Stimulated activated naive CD8-positive, alpha-beta T cell treated with anti-CD3 and anti-CD28 coated beads, Interleukin-15, Interleukin-2, amounts not matched to agents 100 U/mL and 50 U/mL, for 24 hours (primary cell): ENCODE measurements at places on chromosomes 11 and 22.
A peak's percentile ranks its signal among the peaks of the same experiment; 100 is the strongest.

DNA sequence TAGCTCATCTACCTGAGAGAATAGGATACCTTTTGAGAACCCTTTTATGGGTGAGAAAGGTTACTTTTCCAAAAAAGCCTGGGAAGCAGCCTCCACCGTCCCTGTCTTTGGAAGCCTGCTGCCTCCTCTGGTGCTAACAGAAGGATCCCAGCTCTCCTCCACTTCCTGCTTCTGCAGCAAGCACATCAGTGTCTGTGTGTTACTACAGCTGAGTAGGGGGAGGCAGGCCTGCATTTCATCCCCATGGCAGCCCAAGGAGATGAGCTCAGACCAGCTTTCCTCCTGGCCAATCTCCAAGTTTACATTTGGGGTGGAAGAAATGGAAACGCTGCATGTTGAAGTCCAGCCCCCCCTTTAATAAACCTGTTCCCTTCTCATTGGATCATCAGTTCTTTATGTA is 7.4 kb upstream of the CCDC34 start:
- no peak for DNase-seq

GRCh38 chr22:37818409-37819104 is 4.6 kb upstream of the GALR3 start:
- peak; percentile 73 for DNase-seq

DNA sequence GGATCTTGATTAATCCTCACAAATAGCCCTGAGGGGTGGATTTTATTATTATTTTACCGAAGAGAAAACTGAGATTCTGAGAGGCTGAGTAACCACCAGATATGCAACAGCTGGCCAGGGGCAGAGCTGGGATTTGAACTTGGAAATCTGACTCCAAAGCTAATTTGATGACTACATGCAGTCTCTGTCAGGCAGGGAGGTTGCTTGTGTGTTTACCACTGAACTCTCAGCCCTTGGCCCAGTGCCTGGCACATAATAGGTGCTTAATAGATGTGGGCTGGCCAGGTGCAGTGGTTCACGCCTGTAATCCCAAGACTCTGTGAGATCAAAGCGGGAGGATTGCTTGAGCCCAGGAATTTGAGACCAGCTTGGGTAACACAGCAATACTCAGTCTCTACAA is 121.7 kb upstream of the CRYBB3 start:
- DNase-seq = no peak

DNA sequence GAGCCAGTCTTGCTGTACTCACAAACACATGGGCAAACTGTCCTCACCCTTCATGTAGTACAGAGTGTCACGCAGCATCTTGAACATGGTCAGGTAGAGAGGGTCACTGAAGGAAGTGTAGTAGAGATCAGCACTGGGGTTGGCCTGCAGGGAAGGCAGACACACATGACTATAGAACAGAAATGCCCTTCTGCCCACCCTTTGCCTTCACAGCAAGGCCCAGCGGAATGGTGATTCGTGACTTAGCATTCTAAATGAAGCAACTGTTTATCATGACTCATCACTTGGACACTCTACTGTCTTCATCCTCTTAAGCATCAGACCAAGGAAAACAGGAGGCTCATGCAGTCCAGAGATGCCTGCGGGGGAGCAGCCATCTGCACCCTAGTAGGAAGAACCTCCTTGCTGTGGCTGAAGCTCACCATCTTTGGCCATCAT is 33.4 kb downstream of the SERPIND1 start:
- DNase-seq = no peak

DNA sequence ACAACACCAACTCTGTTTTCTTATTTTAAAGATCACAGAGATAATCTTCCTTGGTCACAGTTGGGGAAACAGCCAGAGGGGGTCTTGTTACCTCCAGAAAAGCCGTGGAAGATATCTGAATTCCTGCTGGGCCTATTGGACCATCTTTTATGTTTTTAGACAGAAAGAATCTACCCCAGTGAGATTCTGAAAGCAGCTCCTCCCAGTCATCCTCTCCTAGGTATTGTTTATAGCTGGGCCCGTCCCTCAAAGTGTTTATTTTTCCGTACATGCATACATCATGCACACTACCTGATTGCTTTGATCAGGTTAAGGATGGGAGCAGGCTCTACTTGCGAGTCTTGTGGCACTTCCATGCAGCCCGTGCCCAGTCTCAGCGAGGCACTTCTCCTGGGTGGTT is 742.4 kb downstream of the NTM start:
- DNase-seq = no peak

GRCh38 chr11:60870276-60870675 is 2.9 kb downstream of the ZP1 start:
- no peak for DNase-seq

DNA sequence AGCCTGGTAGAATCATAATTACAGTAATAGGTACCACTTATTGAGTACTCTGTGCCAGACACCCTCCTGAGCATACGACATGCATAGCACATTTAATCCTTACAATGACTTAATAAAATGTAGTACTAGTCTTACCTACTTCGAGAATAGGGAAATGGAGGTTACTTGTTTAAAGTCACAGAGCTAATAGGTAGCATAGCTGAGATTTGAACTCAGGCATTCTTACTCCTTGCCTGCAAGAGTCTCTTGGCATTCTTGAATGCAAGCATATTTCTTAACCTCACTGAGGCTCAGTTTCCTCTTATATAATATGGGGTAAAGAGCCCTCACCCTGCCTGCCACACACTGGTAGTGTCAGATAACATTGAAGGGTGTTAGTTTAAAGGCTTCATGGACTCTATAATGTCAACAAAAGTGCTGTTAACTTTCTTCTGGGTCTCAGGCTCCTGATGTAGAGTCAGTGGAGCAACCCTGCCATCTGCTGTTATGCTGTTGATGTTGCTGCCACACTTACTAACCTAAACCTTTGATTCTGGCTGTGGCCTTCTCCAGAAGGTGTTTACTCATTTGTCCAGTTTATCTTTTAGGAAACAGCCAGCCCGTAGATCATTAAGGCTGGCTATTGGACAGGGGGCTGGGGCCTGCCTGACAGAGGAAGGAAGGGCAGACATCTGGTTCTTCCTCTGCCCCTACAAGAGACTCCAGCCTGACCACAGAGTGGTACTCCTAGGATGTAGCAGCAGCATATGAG is 18.9 kb downstream of the LIMK2 start:
- no peak for DNase-seq

- peak; percentile 33 for DNase-seq
Observed at GRCh38 chr11:68684385-68685356, at the start of gene GAL. Gene GAL, plus strand, starts transcription at chr11:68684544. Its CDS starts 380 bp downstream, at chr11:68684924.

DNA sequence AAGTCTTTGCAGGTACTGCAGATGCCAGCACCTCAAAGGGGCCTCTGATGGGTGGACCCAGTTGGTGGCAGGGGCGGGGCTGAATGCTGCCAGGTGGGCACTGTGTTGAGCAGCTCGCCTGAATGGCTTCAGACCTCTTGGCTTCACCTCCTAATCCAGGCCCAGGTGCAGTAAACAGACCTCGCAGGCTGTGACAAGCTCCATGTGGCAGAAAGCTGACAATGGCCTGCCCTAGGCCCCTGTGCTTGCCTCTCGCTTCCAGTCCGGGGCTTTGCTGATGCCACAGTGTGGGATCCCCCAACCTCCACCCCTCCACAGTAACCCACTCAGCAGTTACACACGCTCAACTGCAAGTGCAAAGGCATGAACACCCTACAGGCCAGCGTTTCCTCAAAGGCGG is 9.4 kb downstream of the IGLL1 start:
- no peak for DNase-seq

- DNase-seq = no peak
Observed at GRCh38 chr11:2777871-2778629, 78.3 kb upstream of the KCNQ1OT1 start.

GRCh38 chr11:121099885-121100284 is 1.2 kb upstream of the TECTA start:
- no peak for DNase-seq

- no peak for DNase-seq
Observed at GRCh38 chr22:30875481-30876215, 92.9 kb downstream of the MORC2 start.

GRCh38 chr11:72070491-72070890 is 9.9 kb downstream of the NUMA1 start:
- no peak for DNase-seq

- no peak for DNase-seq
Observed at GRCh38 chr11:132803436-132803835, 728.9 kb downstream of the OPCML start.

GRCh38 chr11:113814181-113814580 is 34.6 kb downstream of the CLDN25 start:
- DNase-seq = no peak

DNA sequence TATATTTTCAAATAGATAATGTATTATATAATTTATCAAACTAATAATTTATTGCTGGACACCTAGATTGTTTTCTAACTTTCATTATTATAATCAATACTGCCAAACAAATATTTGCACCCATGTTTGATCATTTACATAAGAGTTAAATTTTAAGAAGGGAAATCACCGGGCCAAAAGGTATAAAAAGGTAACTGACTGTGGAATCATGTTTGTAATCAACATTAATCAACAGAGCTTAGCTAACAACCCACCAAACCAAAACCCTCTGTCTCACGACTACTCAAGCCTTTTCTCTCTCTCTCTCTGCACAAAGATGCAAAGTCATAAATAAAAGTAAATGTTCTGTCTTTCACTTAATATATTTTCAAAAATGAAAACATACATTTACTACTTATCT is 14.8 kb downstream of the LPXN start:
- DNase-seq = no peak

DNA sequence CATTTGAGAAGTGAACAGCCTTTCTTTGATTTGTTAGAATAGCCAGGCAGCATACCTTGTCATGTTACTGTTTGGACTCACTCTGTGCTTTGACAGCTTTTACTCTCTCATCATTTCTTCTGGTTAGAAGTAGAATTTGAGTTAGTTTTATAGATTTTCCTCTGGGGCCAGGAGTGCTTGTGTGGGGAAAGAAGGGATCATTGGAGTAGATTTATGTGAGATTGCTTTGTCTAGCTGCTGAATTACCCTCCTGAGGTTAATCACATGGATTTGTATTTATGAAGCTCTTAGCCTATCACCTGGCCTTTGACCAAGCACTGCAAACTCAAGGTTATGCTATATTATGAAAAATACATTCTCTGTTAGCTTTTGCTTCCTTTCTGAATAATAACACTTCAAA is 54.3 kb downstream of the SWAP70 start:
- DNase-seq = no peak

- DNase-seq = no peak
Observed at GRCh38 chr11:71086687-71087258, 165.6 kb downstream of the SHANK2 start.

GRCh38 chr11:93740031-93740729 is 1.1 kb downstream of the TAF1D start:
- peak; percentile 54 for DNase-seq

DNA sequence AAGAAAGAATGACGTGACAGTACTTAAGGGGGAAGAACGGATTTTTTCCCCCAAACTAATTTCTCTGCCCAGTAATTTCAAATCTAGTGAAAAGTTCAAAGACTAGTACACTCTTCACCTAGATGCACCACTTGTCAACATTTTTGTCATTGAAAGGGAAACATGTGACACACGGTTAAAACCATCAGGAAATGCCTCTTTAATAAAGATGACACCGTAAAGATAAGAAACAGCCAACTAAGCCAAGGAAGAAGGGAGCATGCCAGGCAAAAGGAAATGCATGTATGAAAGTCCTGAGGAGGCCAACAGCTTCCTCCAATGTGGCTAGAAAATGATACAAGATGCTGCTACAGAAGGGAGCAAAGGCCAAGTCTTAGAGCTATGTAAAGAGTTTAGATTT is 49.4 kb downstream of the RSF1 start:
- DNase-seq = no peak

DNA sequence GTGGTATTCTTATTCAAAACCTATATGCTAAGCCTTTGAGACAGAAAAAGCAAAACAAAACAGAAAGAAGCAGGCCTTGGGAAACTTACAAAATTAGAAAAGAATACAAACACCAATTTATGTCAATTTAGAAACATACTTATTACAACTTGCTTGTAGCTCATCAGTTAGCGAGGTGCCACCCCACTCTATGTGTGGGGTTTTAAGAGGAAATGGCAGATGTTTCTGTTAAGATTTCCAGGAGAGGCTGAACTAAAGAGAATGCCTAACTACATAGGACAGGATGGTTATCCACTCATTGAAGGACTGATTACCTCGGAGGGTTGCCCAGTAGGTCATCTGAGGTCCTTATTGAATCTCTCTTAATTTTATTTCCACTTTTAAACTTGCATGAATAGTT is 302.0 kb downstream of the ETS1 start:
- DNase-seq = no peak

DNA sequence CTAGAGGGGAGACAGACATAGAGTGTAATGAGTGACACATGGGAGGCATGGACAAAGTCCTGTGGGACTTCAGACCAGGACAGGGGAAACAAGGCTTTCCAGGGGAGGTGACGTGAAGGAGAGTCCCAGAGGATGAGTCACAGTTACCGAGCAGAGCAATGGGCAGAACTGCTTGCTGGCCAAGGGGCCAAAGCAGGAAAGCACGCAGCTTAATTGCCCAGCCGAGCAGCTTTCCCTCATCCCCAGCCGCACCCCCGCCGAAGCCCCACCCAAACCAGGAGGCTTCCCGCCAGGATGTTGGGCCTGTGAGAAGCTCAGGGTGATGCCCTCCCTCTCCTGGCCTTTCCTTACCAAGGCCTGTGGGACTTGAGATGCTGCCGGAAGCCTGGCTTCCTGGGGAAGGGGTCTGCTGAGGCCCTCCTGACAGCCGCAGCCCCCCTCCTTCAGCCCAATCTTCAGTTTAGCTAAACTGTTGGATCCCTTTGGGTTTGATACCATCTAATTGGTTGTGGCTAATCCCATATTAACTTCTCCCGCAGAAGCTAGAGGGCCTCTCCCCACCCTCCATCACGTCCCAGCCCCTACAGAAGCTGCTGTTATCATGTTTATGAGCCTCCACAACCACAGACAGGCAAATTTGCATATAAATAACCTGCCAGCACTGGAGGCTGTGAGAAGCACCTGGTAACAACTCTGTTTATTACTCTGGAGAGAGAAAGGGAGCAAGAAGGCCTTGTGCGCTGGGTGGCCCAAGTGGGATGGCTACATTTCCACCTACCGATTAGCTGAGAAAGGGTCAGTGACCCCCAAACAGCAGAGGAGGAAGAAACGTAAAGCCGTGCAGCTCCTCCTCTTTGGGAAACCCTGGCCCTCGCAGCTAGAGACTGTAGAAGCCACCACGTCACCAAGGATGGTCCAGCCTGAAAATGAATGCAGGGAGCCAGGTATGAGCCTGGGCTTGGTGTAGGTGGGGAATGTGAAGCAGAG is 80.0 kb downstream of the TRIM29 start:
- DNase-seq = no peak

GRCh38 chr11:73270016-73270854 is 1.9 kb upstream of the P2RY6 start:
- no peak for DNase-seq

DNA sequence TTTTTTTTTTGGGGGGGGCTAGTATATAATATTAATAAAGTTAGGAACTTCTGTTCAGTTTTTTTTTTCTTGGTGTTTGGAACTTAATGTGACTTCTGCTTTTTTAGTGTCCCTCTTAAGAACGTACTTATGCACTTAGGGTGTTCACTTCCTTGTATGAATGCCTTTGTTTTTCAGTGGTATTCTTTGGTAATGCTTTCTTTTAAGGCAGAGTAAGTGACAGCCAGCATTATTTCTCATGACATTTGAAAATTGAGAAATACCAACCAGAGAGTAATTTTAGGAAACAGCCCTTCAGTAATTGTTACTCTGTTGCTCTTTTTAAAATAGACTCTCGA is 2.4 kb downstream of the GRK3 start:
- no peak for DNase-seq

GRCh38 chr11:31995032-31995431 is 95.8 kb upstream of the RCN1 start:
- no peak for DNase-seq

GRCh38 chr11:64379817-64380709 is 21.1 kb downstream of the RPS6KA4 start:
- no peak for DNase-seq

- no peak for DNase-seq
Observed at GRCh38 chr22:20193761-20194494, 43.1 kb upstream of the CCDC188 start.
